Activated T-helper 2 cell treated with anti-CD3 and anti-CD28 coated beads, Interferon-gamma antibody, Interleukin-2, Interleukin-4, amounts not matched to agents 10 μg/mL and 5 μg/mL and 100 μg/mL, durations not matched to agents 14 hours and 24 hours and 36 hours (primary cell): ENCODE measurements at places on chromosomes 5 and 9. TPM values are rescaled to one million over a fixed set of nuclear protein-coding genes. Genes with fewer than 3 reads are reported as not detected.

DNA sequence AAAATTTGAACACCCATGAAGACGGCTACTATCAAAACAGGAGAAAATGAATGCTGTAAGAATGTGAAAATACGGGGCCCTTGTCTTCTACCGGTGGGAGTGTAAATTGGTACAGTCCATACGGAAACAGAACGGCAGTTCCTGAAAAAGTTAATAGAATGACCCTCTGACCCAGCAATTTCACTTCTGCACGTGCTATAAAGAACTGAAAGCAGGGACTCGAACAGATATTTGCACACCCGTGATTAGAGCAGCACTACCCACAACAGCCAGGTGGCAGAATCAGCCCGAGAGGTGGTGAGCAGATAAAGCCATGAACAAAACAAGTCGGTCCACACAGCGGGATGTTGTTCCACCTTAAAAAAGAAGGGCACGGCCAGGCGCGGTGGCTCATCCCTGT is 22.6 kb upstream of the SLC12A7 start:
- no peak for DNase-seq

DNA sequence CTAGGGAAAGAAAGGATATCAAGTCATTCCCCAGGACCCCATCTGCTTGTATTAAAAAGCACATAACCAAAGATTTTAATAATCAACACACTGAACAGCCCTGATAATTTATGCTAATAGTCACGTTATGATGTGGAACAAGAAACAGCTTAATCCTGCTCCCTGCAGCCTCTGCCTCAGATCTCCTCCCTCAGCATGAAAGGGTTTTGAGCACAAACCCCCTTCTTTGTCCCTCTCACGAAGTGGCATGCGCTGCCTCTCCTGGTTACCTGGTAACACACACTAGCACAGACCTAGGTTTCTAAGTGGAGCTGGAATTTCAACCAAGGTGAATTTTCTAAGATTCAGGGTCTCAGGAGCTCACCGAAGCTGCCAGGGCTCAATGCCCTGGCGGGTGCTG is 5.1 kb downstream of the IGFBPL1 start:
- no peak for DNase-seq

DNA sequence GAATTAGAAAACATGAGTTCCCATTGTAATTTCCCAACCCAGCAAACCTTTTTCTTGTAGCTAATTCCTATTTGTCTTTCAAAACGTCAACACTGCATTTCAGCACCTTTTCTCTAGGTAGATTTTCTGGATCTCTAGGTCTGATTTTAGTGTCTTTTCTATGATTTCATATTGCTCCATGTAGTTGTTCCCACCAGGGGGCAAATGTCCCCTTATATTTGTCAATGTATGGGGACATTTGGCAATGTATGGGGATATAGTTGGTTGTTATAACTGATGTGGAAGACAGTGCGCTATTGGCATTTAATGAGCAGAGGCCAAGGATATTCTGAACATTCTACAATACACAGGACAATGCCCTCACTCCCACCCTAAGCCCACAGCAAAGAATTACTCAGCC is 273.9 kb upstream of the ADRA1B start:
- DNase-seq: no peak

DNA sequence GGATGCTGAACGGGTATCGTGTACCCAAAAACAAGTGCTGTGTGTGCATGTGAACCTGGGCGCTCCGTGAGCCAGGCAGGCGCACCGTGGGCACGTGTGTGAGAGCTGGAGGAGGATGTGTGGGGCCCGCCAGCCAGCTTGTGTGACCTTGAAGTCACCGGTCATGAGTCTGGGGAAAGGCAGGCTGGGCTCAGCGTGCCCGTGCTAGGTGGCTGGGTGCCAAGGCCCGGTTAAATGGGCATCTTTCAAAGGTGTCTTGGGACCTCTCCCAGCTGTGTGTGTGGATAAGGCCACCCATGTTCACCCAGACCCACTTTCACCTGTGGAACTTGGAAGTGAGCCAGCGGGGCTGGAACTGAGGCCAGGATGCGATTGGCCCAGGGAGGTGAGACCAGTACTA is 3.4 kb downstream of the KCNT1 start:
- DNase-seq: no peak

DNA sequence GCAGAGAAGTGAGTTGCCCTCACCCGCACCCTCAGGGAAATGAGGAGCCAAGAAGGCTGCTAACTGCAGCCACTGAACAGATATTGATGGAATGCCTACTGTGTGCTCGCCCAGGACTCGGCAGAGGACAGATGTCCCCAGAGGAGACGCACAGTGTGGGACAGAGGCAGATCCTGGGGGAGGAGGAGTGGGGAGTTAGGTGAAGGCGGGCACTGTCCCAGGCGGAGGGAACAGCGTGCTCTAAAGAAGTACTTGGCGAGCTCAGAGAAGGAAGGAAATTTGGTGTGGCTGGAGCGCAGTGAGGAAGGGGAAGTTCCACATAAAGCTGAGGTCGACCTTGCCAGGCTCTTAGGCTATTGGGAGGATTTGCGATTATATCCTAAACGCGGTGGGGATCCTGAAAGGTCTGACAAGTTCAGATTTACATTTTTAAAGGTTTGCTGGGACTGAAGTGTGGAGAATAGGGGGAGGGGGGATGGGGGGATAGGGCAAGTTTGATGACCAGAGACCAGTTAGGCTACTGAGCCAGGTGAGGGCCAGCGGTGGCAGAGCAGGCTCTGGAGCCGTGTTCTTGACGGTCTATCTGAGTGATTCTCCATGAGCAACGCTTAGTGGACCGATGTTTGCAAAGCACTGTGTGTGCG is 23.6 kb upstream of the CERCAM start:
- DNase-seq: no peak

DNA sequence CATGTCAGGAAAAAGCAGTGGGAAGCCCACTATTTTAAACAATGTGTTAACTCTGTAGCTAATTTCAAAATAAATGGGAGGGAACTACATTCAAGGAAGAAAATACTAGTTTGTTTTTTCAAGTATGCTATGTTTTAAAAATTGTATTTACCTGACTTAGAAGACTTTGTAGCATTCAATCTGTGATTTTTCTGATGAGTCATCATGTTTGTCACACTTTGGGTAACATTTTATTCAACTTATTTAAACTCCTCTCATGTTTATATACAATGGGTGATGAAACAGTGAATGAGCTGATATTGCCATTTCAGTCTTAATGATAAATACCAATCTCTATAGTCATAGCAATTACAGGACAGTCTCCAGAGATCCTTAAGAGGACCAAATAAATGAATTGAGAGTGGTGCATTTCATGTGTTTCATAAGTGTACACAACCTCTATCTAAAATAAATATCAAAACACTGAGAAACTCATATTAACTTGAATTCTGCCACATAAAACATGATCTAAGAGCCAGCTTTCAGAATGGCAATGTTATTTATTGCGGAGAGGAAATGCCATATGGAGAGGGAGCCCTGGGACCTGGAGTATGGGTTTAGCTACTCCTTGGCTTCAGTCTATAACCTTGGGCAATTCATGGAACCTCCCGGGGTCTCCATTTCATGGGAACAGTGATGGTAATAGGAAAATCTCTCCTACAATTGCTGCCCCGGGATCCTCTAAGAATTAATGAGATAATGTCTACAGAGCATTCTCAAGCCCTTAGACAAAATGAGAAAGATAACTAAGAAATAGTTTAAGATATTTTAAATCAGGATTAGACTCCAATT is 913.9 kb downstream of the TLE4 start:
- no peak for DNase-seq

- DNase-seq: no peak
These were observed 398.8 kb downstream of the ENC1 start for GRCh38 chr5:74241751-74242140.

DNA sequence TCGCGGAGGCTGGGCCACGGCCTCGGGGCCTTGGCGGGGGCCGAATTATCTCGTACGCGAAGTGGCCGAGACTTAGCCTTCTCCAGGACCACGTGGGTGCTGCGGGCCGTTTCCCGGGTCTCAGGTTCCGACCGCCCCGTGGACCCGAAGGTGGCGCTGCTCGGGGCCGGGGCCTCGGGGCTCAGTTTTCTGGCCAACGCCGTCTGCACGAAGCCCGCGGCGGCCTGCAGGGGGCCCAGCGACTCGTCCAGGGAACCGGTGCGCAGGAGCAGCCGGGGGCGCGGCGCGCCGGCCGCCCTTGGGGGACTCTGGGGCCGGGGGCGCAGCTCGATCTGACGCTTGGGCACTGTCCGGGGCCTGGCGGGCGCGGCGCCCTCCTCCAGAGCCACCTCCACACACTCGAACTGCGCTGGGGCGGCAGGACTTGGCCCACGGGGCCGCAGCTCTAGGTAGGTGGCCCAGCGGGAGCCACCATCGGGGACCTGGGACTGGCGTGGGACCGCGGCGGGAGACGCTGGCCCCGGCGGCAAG is 716 bp downstream of the PROB1 start:
- peak; percentile 54 for DNase-seq

- DNase-seq: no peak
These were observed 194.1 kb downstream of the DCP2 start for GRCh38 chr5:113170707-113171106.

DNA sequence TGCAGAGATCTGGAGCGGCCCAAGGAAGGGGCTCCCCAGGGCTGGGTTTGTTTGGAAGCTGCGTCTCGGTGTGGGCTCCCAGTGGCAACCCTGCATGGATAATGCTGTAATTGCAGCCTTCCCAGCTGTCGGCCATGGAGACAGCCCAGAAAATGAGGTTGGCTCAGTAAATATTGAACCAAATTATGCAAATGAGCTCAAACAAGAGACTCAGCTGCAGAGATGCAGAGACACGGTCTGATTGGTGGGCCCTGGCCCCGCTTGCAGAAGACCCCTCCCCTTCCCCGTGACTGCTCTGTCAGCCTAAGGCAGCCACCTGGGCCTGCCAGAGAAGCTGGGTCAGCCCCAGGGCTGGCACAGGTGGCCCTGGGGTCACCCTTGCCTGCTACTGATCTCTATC is 75.9 kb downstream of the RAD23B start:
- DNase-seq: no peak

- no peak for DNase-seq
These were observed 457.7 kb downstream of the EFNA5 start for GRCh38 chr5:107213025-107213424.

GRCh38 chr9:109312783-109313182 is 8.1 kb downstream of the EPB41L4B start:
- DNase-seq: no peak

GRCh38 chr9:16784002-16784401 is 86.5 kb downstream of the BNC2 start:
- DNase-seq: no peak

- no peak for DNase-seq
These were observed 147.5 kb downstream of the CAVIN4 start for GRCh38 chr9:100725371-100725770.

DNA sequence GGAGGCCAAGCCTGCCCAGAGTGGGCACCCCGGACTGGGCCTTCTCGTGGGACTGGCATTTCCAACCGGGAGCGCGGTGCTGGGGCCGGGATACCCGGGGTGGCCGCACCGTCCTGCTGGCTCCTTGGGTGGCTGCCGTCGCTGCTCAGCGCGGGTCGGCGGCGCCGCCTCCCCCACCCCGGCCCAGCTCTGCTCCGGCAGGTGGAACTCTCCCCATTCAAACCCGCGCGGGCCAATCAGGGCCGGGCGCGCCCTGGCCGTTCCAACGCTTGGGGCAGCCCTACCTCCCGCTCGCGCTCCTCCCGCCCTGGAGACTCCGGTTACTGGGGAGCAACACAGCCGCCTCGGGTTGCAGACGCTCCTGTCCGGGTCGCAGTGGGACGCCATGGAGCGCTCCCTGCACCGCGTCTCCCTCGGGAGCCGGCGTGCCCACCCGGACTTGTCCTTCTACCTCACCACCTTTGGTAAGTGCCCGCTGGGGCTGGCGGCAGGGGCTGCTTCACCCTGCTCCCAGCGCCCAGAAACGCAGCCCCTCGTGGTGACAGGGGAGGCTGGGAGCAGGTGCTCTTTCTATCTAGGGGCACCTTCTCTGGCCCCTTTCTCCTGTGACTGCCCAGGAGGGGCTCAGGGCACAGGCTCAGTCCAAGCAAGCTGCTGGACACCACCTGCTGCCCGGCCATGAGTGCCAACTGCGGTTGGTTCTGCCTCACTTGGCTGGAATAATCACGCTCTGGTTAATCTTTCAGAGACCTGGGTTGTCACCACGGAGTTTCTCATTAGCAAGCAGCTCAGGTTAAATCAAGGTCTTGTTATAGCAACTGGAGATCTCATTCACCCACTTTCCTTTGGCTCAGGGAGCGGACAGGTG is at the start of gene RGS3:
Gene RGS3 (plus strand): TSS at position 310 of the 868 bp plus-strand sequence. CDS start 76 bp downstream, at position 386.
- DNase-seq: no peak

The GADD45G gene
- 18.4 and 19.9 TPM in 2 replicates for total RNA-seq

The ANKRD55 gene
- 1.4 and 2.3 TPM in 2 replicates for total RNA-seq

The OR13J1 gene
- total RNA-seq: not detected in 2 replicates

The PLCXD3 gene
- total RNA-seq: not detected in 2 replicates

The RORB gene
- 0.02 and 0.11 TPM in 2 replicates for total RNA-seq
